NCI-H1436 (cell line): ENCODE measurements at places on chromosomes 16 and 17.

- DNase-seq, result no peak
Measured at GRCh38 chr16:87435372-87436224, 43.5 kb downstream of the MAP1LC3B start.

DNA sequence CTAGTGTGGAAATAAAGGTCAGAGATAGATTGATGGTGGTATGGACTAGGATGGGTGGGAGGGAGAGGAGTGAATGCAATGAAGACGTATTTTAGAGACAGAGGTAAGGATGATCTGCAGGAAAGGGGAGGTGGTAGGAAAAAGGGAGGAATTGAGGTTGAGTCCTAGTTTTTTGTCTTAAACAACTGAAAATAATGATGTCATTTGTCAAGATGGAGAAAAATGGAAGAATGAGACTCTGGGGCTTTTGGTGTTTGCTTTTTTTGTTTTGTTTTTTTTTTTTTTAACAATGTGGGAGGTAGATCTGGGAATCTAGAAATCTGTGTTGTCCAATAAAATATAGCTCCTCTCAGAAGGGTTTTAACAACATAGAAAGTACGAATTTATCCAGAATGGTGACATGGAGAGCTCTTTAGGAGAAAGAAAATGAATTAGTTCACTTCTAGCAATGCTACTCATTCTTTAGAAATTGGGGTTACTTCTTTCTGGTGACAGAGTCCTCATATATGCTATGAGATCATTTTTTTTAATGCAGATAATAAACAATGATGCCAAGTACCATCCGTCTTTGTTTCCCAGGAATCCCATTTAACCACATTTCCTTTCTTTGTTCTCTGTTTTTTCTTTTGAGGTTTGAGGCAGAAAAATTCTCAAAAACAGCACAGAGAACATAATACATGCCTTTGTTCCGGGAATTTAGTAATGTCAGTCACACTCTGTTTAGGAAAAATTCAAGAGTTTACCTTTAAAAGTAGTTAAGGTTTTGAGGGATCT is 225.3 kb upstream of the COX10 start:
- DNase-seq, result no peak

DNA sequence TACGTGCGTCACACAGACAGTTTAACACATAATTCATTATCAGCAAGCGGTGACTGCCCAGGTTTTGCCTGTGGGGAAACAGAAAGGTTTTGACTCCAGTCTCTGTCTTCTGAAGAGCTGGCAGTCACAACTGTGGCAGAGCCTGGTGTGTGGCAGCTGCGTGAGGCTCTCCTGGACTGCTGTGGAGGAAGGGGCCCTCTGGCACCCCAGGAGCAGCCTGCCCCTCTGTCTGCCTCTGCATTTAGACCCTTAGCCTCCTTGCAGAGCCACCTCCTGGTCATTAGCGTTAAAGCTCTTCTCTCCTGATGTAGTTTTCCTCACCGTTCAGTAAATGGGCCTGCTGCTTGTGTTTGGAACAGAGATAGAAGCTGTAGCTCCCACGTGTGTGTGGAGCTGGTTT is 10.9 kb downstream of the RAB40C start:
- no peak for DNase-seq

GRCh38 chr17:73371285-73371684 is 59.5 kb upstream of the CDC42EP4 start:
- DNase-seq, result no peak

DNA sequence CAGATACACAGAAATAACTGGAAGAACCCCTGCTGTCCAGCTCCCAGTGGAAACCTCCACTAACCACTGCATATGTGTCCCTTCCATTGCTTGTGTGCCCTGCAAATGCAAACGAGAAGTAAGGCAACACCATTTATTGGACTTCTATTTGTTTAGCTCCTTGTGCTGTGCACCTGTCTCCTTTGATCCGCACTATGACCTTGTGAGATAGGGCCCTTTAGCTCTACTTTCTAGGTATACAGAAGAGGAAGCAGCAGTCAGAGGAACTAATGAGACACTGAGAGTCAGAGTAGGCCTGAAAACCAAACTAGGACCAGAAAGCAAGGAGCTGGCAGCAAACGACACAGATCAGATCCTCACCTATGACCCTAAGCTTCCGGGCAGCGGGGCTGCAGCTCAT is 22.4 kb downstream of the SOX9 start:
- no peak for DNase-seq
